ENCODE measurements at places on chromosomes 11 and 22.
A peak's percentile ranks its signal among the peaks of the same experiment; 100 is the strongest.

DNA sequence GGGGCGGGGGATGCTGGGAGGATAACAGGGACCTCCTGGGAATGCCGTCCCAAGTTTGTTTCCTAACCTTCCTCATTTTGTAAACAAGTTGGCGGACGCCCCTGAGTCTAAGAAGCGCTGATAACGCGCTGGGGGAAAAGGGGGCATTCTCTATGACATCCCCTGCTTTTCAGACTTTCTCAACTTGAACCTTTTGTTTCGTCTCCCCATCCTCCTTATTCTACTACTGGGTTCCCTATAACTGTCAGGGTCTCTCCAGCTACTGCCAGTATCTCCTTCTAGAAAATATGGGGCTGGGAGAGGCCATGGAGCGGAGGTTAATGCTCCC is 654 bp downstream of the TMEM86A start:
- no peak for DNase-seq

DNA sequence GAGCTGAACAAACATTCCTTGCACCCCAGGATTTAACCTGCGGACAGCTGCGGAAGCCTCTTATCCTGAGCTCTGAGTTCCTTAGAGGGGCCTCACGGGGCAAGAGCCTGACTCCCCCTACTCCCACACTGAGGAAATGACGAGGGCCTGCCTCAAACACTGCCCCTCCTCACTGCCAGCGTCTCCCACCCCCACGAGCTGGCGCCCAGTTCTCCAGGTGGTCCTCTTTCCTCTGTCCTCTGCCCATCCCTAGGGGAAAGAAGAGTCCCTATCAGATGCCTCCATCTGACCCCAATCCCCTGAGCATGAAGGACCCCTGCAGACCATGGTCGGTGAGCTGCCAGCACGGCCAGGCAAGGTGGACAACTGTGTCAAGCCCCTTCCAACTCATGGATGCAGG is 14.3 kb downstream of the CHST1 start:
- no peak for DNase-seq

GRCh38 chr11:14393129-14393528 is 34.1 kb upstream of the RRAS2 start:
- DNase-seq = no peak

- DNase-seq = no peak
Observed at GRCh38 chr11:70251659-70252321, 18.7 kb upstream of the PPFIA1 start.

GRCh38 chr11:85949798-85950197 is 94.6 kb downstream of the CCDC83 start:
- DNase-seq = no peak

DNA sequence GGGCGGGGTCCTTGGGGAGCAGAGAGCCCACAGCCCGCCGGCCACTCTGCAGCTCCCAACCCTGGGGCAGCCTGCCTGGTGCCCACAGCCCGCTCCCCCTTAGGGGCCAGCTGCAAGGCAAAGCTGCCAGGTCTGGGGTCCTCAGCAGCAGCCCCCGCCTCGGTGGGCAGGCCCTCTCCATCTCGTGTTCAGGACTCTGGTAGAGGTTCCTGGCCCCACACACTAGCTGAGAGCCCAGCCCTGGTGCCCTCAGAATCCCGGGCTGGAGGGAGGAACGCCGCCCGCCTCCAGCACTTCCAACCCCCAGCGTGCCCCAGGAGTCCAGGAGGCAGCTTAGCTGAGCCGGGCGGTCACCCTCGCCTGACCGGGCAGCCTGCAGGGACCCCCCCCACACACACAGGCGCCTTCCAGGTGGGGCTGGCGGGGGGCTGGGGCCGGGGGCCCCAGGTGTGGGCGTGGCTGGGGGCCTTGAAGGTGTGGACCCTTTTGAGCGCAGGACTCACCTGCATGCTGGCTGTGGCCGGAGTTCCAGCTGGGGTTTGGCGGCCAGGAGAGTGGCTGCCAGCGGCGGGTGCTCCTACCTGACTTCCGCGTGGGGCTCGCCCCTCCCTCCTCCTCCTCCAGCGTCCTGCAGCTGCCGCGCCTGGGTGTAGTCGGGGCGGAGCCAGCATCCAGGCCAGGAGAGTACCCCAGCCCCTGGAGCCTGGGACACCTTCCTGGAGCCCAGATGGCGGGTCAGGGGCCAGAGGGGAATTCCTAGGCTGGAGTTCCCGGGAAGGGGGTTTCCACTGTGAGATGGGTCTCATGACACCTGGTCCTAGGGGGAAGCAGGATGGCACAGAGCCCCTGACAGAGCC is at the start of gene ANO9:
Gene ANO9 (minus strand): TSS at position 594 of the 857 bp plus-strand sequence. CDS start 85 bp downstream, at position 509.
- DNase-seq = peak; percentile 9

- no peak for DNase-seq
Observed at GRCh38 chr11:16771350-16772140, 33.1 kb downstream of the C11orf58 start.

GRCh38 chr11:16352707-16353106 is 3.6 kb downstream of the SOX6 start:
- DNase-seq = no peak

GRCh38 chr11:30859669-30860068 is 273.5 kb upstream of the MPPED2 start:
- no peak for DNase-seq

DNA sequence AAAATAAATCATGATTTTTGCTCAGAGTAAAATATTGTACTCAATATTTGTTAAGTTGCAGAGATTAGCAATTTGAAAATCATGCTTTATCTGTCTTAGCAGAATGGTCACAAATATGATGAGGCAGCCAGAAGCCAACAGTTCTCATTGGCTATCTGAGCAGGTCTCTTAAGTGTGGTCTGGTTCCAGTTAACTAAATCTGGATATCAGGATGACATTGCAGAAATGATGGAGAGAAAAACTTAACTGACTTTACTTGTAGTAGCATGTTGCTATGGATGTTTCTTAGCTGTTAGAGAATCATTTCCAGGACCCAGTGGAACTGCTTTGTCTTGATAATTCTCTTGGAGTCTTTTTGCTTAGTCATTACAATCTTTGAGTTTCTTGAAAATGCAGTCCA is 1070.3 kb downstream of the JRKL start:
- DNase-seq = no peak

DNA sequence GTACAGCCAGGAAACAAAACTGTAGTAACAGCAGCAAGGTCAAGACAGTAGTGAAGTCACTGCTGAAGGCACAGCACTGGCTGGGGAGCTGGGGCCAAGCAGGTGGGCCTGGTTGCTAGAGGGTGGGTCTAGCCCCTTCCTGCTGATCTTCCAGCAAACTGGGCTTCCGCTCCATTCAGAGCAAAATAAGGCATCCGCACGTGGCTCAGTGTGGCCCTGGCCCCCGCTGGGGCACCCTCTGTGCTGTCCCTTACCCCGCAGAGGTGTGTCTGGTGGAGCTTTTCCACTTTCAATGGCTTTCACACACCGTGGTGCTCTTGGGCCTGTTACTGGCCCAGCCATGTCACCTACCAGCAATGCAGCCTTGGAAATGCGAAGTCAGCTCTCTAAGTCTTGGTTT is 162.4 kb upstream of the B3GAT1 start:
- DNase-seq = no peak

- no peak for DNase-seq
Observed at GRCh38 chr11:92663539-92663938, 305.9 kb upstream of the MTNR1B start.

DNA sequence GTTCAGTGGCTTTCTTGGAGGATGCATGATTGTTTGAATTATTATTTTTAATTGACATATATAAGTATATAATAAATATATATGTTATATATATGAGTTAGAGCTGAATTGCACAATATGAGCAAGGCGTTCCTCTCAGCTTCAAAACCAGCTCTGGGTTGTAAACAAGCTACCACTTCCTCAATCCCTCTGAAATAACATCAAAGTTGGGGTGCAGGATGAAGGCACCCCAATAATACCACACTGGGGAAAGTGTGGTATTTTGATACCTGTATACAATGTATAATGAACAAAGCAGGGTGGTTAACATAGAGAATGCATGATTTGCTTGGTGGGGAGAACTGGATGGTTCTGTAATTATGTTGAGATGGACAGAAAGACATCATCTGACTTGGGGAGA is 1.7 kb upstream of the SORL1 start:
- no peak for DNase-seq

DNA sequence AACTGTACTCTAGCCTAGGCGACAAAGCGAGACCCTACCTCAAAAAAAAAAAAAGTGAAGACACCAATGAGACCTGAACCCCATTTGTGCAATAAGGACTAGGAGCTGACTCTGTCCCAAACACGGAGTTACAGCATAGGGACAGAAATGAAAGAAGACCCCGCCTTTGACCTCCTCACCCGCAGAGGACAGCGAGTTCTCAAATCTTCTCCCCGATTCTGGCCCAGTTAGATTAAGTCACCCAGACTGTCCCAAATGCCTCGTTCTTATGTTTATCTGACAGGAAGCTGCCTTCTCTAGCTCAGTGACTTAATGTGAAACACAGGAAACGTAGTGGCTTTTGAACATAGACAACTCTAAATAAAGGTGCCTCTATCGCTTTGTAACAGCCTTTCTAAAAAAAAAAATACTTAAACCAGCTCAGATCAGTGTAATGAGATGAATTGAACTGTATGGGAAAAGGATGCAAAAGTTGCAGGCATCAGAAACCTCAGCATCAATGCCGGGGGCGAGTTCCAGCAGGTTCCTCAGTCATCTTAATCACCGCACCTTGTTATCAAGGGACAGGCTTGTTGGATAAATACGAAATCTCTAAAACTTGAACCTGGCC is 10.6 kb downstream of the MYH9 start:
- peak; percentile 33 for DNase-seq

GRCh38 chr11:17371614-17372013 is 16.8 kb downstream of the KCNJ11 start:
- peak; percentile 65 for DNase-seq

- no peak for DNase-seq
Observed at GRCh38 chr11:81219661-81220060, 1514.0 kb downstream of the FAM181B start.

DNA sequence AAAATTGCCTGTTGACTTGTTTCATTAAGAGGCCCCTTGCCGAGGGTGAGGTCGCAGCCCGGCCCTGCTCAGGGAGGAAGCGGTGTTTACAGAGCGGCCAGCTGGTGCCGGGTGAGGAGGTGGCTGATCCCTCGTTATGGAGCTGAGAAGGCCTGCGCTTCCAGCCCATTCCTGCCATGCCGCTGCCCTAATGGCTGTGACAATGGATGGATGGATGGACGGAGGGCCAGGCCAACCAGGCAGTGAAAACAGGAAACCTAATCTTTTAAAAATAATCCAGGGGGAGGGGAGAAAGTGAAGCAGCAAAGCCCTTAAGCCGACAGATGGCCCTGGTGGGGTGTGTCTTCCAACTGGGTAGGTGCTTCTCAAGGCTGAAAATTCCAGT is 38.5 kb downstream of the BCR start:
- DNase-seq = peak; percentile 81

DNA sequence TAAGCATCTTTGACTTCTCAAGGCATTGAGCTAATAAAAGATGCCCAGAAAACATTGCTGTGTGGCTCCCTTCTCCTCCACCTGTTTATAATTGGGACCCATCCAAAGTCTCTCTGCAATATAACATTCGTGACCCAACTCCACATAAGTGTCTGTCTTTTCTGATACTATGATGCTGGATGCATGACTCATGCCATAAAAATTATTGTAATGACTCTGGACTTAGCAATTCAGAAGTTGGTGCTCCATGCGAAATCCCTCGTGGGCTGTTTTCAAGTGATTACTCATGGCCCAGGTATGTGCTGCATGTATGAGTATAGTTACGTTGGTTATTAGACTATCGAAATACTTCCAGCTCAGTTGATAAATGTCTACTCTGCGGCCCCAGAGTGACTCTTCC is 11.7 kb downstream of the FJX1 start:
- DNase-seq = peak; percentile 98

GRCh38 chr11:4671741-4672140 is 25.9 kb downstream of the OR51E2 start:
- no peak for DNase-seq

GRCh38 chr11:86014221-86014620 is 54.7 kb downstream of the PICALM start:
- DNase-seq = no peak

DNA sequence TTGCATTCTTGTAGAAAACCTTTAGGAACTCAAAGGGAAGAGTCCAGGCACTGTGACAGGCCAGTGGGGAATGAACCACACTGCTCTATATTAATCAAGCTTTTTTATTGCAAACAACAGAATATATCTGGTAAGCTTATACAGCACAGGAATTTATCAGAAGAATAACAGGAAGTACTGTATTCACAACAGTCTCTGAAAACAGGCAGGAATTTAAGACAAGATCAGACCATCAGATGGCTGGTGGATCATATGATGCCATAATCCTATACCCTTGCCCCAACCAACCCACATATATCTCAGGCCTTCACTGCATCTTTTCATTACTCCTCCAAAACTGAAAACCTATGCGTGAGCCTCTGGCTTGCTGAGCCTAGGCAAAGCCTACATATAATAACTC is 1.0 kb upstream of the HTATIP2 start:
- peak; percentile 33 for DNase-seq

- no peak for DNase-seq
Observed at GRCh38 chr11:1916986-1917522, 2.4 kb upstream of the TNNT3 start.

DNA sequence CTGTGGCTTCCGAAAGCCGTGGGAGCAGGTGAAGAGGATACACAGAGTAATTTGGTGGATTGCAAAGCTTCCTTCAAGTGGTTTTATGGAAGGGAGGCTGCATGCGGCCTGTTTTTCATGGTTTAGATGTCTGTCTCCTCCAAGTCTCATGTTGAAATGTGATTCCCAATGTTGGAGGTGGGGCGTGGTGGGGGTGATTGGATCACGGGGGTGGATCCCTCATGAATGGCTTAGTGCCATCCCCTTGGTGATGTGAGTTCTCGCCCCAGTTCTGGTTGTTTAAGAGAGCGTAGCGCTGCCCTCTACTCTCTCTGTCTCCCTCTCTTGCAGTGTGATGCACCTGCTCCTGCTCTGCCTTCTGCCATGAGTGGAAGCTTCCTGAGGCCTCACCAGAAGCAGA is 247.8 kb upstream of the B3GAT1 start:
- no peak for DNase-seq

DNA sequence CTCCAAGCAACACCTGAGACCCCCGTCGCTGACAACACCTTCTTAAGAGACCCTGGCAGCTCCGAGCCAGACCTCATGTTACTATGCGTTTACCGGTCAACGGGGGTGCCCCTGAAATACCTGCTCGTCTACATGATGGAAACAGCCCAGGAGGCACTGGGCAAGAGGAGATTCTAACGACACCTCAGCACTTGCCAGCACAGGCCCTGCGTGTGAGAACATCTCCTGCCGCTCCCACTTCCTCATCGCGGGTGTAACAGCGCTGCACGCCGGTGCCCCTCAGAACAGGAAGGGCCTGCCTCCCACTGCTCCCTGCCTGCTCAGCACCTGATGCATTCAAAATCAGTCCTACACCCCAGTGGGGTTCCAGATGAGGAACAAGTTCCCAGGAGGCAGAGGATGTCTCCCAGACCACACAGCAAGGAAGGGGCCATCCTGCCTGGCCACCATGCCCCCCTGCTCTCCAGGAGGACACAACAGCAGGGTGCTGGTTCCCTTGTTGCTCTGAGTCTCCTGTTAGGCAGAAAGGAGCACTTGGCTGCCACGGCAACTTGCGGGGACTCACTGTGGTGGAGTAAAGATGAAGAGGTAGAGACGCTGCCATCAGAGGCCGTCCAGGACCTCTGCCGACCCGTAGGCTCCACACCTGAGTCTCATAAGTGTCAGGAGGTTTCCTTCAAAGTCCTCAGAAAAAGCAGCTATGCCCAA is 2.1 kb downstream of the TOLLIP start:
- no peak for DNase-seq

GRCh38 chr22:25554238-25554671 is 10.2 kb upstream of the GRK3 start:
- no peak for DNase-seq
